ENCODE measurements at places on chromosomes 5 and 9. TPM values are rescaled to one million over a fixed set of nuclear protein-coding genes. Genes with fewer than 3 reads are reported as not detected.

The DOLPP1 gene
- 11.6 TPM for total RNA-seq

DNA sequence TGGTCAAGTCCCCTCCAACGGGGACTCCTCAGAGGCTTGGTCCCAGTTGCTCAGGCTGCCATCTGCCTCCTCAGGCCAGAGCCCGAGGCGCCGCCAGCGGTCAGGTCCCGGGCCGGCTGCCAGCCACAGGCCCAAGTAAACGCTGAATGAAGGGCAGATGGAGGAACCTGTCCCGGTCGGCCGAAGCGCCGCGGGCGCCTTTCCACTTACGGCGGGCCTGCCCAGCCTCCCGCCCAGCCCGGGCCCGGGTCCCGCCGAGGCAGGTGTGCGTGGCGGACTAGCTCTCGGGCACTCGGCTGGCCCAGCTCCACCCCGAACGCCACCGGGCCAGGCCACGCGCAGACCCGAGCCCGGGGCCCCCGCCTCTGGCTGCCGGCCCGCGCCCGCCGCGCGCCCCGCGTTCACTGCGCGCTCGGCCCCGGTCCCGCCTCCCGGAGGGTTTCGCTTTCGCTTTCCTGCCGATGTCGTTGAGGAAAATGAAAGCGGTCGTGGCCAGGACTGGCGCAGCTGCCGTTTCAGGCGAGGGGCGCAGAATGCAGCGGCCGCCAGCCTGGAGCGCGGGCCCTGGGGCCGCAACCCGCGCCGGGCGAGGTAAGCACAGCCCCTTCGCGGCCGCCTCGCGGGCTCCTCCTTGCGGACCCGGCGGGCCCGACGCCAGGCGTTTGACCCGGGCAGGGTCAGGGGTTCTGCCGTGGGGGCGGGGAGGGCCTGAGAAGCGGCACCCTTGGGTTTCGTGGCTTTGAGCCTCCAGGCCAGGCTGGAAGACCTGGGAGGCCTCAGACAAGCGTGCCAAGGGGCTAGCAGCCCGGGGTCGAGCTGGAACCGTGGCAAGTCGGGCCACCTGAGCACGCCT lies 41.2 kb downstream of the SLC22A5 start:
- H3K27me3 ChIP-seq, result no peaks in the 10 kb centered on the region
- peak; percentile 90 for DNase-seq
- no peaks in the 10 kb centered on the region for H3K36me3 ChIP-seq
- peak overlapping the region; percentile 79 for H3K4me3 ChIP-seq
- peak overlapping the region; percentile 55 for H3K27ac ChIP-seq

GRCh38 chr5:112381521-112381920 lies 37.6 kb downstream of the EPB41L4A start:
- no peaks in the 10 kb centered on the region for H3K36me3 ChIP-seq
- H3K27ac ChIP-seq, result no peak overlapping the region
- no peaks in the 10 kb centered on the region for H3K27me3 ChIP-seq
- no peak for DNase-seq

DNA sequence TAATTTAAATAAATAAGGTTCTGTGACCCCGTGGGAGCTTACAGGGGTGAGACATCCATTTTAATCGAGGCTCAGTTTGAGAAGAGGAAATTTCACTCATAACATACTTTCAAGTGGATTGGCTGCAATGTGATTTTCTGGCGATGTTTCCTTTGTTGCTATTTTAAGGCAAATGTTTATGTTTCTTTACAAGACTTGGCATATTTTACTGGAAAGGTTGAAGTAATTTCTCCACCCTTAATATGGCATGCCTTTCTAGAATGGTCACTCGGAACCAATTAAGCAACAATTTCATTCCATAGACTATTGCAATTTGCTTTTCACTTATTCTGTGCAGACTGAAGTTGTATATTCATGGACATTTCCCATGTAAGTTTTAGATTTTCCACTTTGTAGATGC lies 438.0 kb upstream of the WWC1 start:
- DNase-seq, result peak; percentile 89
- no peak overlapping the region for H3K4me3 ChIP-seq
- H3K36me3 ChIP-seq, result peaks cover 5% of the 10 kb centered on the region
- H3K4me1 ChIP-seq, result peaks cover 55% of the 10 kb centered on the region

DNA sequence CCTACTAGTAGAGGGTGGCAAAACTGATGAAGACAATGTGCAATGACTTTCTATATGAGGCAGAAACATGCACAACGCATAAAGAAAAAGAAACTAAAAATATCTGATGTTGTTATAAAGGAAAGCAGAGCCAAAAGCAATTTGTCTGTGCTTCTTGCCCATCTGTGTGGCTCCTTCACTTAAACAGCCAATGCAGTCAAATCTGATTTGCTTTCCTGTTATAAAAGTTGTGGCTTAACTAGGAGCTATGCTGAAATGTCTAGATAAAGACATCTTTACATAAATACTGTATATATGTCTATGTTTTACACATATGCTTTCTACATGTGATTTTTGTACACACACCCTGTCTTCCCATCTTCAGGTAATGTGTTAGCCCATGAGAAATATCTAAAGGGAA lies 508.2 kb downstream of the CETN3 start:
- no peaks in the 10 kb centered on the region for H3K36me3 ChIP-seq
- H3K4me1 ChIP-seq, result no peaks in the 10 kb centered on the region
- no peak for DNase-seq
- no peaks in the 10 kb centered on the region for H3K27me3 ChIP-seq

- H3K27ac ChIP-seq, result no peak overlapping the region
- no peaks in the 10 kb centered on the region for H3K27me3 ChIP-seq
- H3K36me3 ChIP-seq, result no peaks in the 10 kb centered on the region
- H3K4me1 ChIP-seq, result no peaks in the 10 kb centered on the region
- no peak overlapping the region for H3K4me3 ChIP-seq
Observed at GRCh38 chr5:113824307-113824706, 310.8 kb downstream of the YTHDC2 start.

GRCh38 chr9:19230355-19231125 lies at the start of gene DENND4C:
TSS of gene DENND4C (plus strand) at chr9:19230693. CDS start at chr9:19276175, 45,482 bp downstream.
- no peaks in the 10 kb centered on the region for H3K27me3 ChIP-seq
- peak within 1 kb of the TSS; percentile 88 for H3K27ac ChIP-seq
- H3K4me3 ChIP-seq, result peak within 1 kb of the TSS; percentile 94
- H3K36me3 ChIP-seq, result no peaks in the 10 kb centered on the region
- H3K4me1 ChIP-seq, result peaks cover 16% of the 10 kb centered on the region

DNA sequence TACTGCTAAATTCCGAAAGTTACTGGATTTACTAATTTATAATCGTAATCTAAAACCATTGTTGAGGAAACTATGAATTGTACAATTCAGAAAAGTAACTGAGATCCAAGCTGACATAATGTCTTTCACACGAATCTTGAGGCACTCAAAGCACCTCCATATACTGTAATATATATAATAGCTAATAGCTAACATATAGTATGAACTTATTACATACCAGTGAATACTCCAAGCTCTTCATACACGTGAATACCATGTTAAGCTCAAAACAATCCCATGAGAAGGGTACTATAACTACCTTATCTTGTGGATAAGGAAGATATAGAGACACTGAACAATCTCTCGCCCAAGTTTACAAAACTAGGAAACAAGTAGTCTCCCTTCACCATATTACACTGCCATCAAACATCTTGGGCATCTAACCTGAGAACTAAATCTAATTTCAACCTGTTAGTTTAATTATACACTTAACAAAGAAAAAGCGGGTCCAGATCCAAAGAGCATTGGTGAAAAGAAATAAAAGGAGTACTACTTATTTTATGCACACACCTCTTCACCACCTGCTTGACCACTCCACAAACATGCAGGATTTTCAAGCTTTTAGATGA lies 1.0 kb downstream of the NUDCD2 start:
- no peaks in the 10 kb centered on the region for H3K36me3 ChIP-seq
- DNase-seq, result no peak
- H3K4me3 ChIP-seq, result peak overlapping the region; percentile 85
- H3K4me1 ChIP-seq, result peaks cover 24% of the 10 kb centered on the region
- no peaks in the 10 kb centered on the region for H3K27me3 ChIP-seq

DNA sequence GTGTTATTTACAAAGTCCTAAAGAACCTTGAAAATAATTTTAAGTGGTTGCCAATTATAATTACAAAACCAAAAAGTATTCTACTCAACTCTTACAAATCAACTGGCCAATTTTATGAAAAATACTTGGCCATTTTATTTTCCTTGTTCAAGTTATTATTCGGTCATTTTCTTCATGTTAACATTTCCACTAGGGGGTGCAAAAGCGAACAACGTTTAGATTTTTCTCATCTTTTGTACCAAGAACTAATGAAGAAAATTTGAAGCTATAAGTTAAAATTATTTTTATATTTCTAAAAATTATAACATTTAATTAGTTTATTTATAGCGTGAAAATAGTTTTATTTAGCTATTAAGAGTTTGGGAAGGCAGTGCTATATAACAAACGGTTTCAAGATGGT lies 1453.3 kb downstream of the MAT2B start:
- H3K27me3 ChIP-seq, result no peaks in the 10 kb centered on the region
- no peak for DNase-seq
- H3K36me3 ChIP-seq, result no peaks in the 10 kb centered on the region
- H3K27ac ChIP-seq, result no peak overlapping the region

GRCh38 chr5:176185133-176185733 lies 53.0 kb upstream of the SIMC1 start:
- H3K27me3 ChIP-seq, result peaks cover 3% of the 10 kb centered on the region
- H3K27ac ChIP-seq, result no peak overlapping the region
- no peaks in the 10 kb centered on the region for H3K36me3 ChIP-seq

The PCDHGB2 gene
- total RNA-seq, result 2.5 TPM

GRCh38 chr9:73548201-73548600 lies 396.5 kb downstream of the ANXA1 start:
- no peak overlapping the region for H3K4me3 ChIP-seq
- H3K4me1 ChIP-seq, result no peaks in the 10 kb centered on the region
- no peaks in the 10 kb centered on the region for H3K36me3 ChIP-seq

The TLX3 gene
- total RNA-seq, result not detected

DNA sequence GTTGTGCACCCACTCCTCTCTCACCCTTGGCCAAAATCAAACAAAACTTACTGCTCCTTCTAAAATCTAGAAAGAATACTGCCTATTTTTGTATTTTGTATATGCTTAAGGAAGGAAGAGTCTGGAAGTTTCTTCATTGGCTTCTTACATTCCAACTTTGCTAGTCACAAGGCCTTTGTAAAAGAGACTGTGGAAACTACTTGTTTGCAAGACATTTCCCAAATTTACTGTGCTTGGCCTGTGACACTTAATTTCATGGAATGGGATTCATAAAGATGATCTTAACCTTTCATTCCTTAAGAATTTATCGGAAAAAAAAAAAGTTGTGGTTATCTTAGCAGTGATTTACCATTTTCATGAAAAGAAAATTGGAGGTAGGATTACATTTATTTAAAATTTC lies 208.9 kb downstream of the VPS13A start:
- peaks cover 21% of the 10 kb centered on the region for H3K4me1 ChIP-seq
- peak overlapping the region; percentile 10 for H3K27ac ChIP-seq
- no peak overlapping the region for H3K4me3 ChIP-seq
- no peaks in the 10 kb centered on the region for H3K27me3 ChIP-seq
- peak; percentile 62 for DNase-seq

GRCh38 chr9:90805006-90805996 lies 3.7 kb downstream of the SYK start:
- no peaks in the 10 kb centered on the region for H3K36me3 ChIP-seq
- DNase-seq, result no peak
- no peak overlapping the region for H3K4me3 ChIP-seq
- no peaks in the 10 kb centered on the region for H3K4me1 ChIP-seq
- H3K27me3 ChIP-seq, result peaks cover 33% of the 10 kb centered on the region

GRCh38 chr9:131980267-131981016 lies 99.2 kb downstream of the MED27 start:
- H3K27ac ChIP-seq, result no peak overlapping the region
- H3K4me3 ChIP-seq, result no peak overlapping the region
- peaks cover 16% of the 10 kb centered on the region for H3K4me1 ChIP-seq
- no peak for DNase-seq
- no peaks in the 10 kb centered on the region for H3K27me3 ChIP-seq

DNA sequence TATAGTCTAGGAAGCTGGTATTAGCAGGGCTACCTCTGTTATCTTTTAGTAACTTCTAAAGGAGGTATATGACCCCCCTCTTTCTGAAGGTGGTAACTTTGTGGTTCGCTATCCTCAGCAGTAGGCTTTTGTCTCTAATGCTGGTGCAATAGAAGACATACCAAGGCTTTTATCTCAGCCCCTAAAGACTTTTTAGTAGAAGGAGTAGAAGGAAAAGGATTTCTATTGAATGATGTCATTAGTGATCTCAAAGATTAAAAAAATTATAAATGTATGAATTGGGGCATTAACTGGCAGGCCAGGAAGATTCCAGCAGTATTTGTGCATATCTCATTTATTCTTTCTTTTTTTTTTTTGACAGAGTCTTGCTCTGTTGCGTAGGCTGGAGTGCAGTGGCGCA lies 78.2 kb downstream of the RAI14 start:
- H3K27ac ChIP-seq, result peak overlapping the region; percentile 62
- H3K36me3 ChIP-seq, result peaks cover 7% of the 10 kb centered on the region
- H3K4me1 ChIP-seq, result peaks cover 39% of the 10 kb centered on the region
- H3K4me3 ChIP-seq, result no peak overlapping the region
- DNase-seq, result no peak
- H3K27me3 ChIP-seq, result no peaks in the 10 kb centered on the region

DNA sequence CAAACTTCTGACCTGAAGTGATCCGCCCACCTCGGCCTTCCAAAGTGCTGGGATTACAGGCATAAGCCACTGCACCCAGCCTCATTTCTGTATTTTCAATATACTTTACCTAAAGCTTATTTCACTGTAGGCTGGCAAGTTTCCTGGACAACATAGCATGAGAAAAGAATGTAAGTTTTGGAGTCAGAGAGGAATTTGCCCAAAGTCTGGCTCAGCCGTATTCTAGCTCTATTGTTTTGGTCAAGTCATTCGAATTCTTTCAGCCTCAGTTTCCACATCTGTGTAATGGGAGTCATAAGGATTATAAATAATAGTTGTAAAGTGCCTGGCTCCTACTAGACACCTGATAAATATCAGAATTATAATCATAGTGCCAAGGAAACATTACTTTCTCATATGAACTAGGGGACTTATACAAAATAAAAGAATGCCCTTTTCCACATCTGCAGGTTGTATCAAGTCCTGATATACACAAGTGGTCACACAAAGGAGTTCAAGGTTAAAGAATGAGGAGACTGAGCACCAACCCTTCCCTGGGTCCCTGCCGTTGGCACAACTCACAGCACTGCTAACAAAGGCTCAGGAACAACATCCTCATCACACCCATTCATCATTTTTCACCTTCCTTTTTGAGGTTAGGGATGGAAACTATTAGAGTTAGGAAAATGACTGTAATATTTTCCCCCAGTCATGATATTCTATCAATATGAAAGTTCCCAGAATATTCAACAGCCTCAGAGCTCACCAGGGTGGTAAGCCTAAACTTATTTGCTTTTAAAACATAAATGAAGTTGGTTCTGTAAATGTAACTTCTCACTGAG lies 34.6 kb upstream of the RAI14 start:
- no peaks in the 10 kb centered on the region for H3K27me3 ChIP-seq
- DNase-seq, result peak; percentile 70
- H3K36me3 ChIP-seq, result no peaks in the 10 kb centered on the region
- peak overlapping the region; percentile 81 for H3K27ac ChIP-seq

The PRDM12 gene
- not detected for total RNA-seq

- H3K36me3 ChIP-seq, result no peaks in the 10 kb centered on the region
- H3K4me1 ChIP-seq, result no peaks in the 10 kb centered on the region
- H3K4me3 ChIP-seq, result no peak overlapping the region
- no peak for DNase-seq
Observed at GRCh38 chr9:27408482-27408881, 111.5 kb upstream of the EQTN start.

The ADAMTS2 gene
- total RNA-seq, result 132 TPM
